Stomach (tissue), 19 donors: ENCODE measurements at places on chromosomes 12 and 14. TPM values are rescaled to one million over a fixed set of nuclear protein-coding genes. Genes with fewer than 3 reads are reported as not detected.

The KCNJ8 gene
- total RNA-seq, result not detected

The DDHD1 gene
- 12.1 TPM for total RNA-seq

The NINJ2 gene
- not detected for total RNA-seq

The CIROP gene
- not detected for total RNA-seq

The BATF gene
- 2.6 TPM for total RNA-seq

- H3K27me3 ChIP-seq, result no peaks in the 10 kb centered on the region
- H3K27ac ChIP-seq, result no peak overlapping the region
- no peak for DNase-seq
- no peaks in the 10 kb centered on the region for H3K36me3 ChIP-seq
Measured at GRCh38 chr12:20197411-20197810, 170.9 kb upstream of the PDE3A start.

GRCh38 chr14:85528897-85529631, 880 bp upstream of the FLRT2 start:
- H3K4me3 ChIP-seq, result peak overlapping the region; percentile 53
- peaks cover 32% of the 10 kb centered on the region for H3K4me1 ChIP-seq
- H3K27ac ChIP-seq, result peak overlapping the region; percentile 27
- H3K36me3 ChIP-seq, result no peaks in the 10 kb centered on the region

DNA sequence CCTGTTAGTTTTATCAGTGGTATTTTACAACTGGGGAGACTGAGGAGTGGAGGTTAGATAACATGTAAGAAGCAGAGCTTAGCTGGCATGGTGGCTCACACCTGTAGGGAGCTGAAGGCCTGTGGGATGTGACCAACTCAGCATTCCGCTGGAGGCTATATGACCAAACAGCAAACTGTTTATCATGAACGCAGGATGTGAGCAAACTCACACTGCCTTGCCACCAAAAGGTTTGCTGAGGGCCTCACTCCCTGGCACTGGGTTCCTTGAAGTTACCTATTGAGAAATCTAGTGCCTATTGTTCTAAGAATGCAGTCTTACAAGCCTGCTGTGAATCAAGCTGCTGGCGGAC, 23.4 kb downstream of the JKAMP start:
- H3K4me1 ChIP-seq, result no peaks in the 10 kb centered on the region
- H3K27me3 ChIP-seq, result no peaks in the 10 kb centered on the region
- H3K27ac ChIP-seq, result no peak overlapping the region
- H3K36me3 ChIP-seq, result peaks cover 15% of the 10 kb centered on the region
- no peak overlapping the region for H3K4me3 ChIP-seq
- DNase-seq, result no peak

- H3K36me3 ChIP-seq, result no peaks in the 10 kb centered on the region
- no peak for DNase-seq
- H3K27ac ChIP-seq, result no peak overlapping the region
- H3K4me3 ChIP-seq, result no peak overlapping the region
- no peaks in the 10 kb centered on the region for H3K4me1 ChIP-seq
- no peaks in the 10 kb centered on the region for H3K27me3 ChIP-seq
Measured at GRCh38 chr14:65940056-65940735, 527.7 kb downstream of the FUT8 start.

GRCh38 chr14:99067927-99068326, 204.1 kb downstream of the BCL11B start:
- no peak overlapping the region for H3K4me3 ChIP-seq
- no peak overlapping the region for H3K27ac ChIP-seq
- DNase-seq, result no peak

DNA sequence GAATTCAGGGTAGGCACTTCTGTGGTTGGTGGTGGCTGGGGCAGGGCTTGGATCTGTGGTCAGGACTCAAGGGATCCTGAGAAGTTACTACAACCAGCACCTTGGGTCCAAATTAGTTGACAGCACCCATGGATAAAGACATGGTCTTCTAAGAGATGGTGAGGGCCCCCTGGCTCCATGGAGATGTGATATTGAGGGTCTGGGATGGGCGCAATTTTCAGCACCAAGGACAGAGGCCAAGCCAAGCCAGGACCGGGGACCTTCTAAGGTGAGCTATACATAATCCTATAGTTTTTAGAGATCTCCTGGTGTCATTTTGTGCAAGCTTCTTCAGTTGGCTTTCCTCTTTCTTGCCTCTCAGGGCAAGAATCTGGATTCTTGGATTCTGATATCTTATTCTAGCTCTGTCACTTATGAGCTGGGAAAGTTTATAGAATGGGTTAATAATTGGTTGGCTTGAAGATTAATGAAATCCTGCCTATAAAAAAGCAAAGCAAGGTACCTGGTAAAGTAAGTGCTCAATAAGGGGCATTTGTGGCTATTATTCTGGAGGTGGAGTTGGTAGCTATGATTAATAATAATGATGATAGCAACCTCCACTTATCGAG, 130.1 kb upstream of the LHX5 start:
- no peak overlapping the region for H3K27ac ChIP-seq
- H3K27me3 ChIP-seq, result no peaks in the 10 kb centered on the region
- no peaks in the 10 kb centered on the region for H3K36me3 ChIP-seq
- no peaks in the 10 kb centered on the region for H3K4me1 ChIP-seq
- no peak overlapping the region for H3K4me3 ChIP-seq

GRCh38 chr12:105319691-105320209, 10.7 kb upstream of the C12orf75 start:
- peaks cover 36% of the 10 kb centered on the region for H3K4me1 ChIP-seq
- H3K27me3 ChIP-seq, result no peaks in the 10 kb centered on the region
- H3K27ac ChIP-seq, result peak overlapping the region; percentile 59
- no peak for DNase-seq

DNA sequence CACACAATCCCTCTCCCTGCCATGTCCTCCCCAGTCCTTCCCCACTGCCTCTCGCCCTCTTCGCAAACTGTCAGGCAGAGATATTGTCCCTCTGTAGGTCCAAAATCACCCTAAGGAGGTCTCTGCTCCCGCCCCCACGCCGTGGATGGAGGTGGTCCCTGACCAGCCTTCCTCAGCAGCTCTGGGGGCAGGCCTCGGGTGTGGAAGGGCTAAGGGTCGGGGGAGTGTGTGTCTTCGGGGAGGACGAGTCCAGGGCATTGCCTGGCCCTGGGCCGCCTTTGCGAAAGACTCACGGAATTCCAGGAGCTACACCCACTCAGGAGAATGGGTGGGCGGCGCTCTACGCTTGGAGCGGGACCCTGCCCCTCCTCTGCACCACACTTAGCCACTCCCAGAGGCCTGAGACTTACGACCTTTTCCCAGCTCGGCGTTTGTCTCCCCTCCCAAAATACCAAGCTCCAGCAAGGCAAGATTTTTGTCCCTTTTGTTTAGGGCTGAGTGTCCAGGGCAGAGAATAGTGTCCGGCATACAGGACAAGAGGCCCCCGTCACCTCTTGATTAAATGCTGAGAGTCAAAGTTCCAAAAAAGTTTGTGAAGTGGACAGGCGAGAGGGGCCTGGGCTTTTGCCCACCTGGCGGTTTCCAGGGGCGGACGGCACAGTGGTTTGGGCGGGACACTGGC, 881 bp downstream of the PYGL start:
- H3K27me3 ChIP-seq, result no peaks in the 10 kb centered on the region
- H3K36me3 ChIP-seq, result no peaks in the 10 kb centered on the region

GRCh38 chr14:99566390-99567354, 37.3 kb downstream of the CCDC85C start:
- no peak for DNase-seq
- peaks cover 82% of the 10 kb centered on the region for H3K4me1 ChIP-seq
- H3K27me3 ChIP-seq, result no peaks in the 10 kb centered on the region

GRCh38 chr12:18982226-18982949, 147.1 kb upstream of the PLEKHA5 start:
- no peaks in the 10 kb centered on the region for H3K36me3 ChIP-seq
- DNase-seq, result no peak
- H3K4me1 ChIP-seq, result no peaks in the 10 kb centered on the region
- H3K27me3 ChIP-seq, result no peaks in the 10 kb centered on the region

DNA sequence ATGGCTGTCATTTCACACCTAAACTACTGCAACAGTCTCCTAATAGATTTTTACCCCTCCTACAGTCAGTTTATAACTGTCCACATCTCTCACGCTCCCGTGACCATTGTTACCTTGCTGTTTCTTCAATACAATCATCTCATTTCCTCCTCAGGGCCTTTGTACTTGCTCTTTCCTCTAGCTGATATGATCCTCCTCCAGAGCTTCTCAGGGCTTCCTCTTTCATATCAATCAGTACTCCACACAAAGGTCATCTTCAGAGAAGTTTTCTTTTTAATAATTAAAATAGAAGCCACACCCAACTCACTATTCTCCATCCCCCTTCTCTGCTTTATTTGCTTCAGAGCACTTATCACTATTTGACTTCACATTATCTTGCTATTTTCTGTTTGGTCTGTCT, 508.2 kb downstream of the NELL2 start:
- H3K27ac ChIP-seq, result no peak overlapping the region
- H3K4me1 ChIP-seq, result no peaks in the 10 kb centered on the region
- H3K4me3 ChIP-seq, result no peak overlapping the region
- no peaks in the 10 kb centered on the region for H3K27me3 ChIP-seq
- no peaks in the 10 kb centered on the region for H3K36me3 ChIP-seq

DNA sequence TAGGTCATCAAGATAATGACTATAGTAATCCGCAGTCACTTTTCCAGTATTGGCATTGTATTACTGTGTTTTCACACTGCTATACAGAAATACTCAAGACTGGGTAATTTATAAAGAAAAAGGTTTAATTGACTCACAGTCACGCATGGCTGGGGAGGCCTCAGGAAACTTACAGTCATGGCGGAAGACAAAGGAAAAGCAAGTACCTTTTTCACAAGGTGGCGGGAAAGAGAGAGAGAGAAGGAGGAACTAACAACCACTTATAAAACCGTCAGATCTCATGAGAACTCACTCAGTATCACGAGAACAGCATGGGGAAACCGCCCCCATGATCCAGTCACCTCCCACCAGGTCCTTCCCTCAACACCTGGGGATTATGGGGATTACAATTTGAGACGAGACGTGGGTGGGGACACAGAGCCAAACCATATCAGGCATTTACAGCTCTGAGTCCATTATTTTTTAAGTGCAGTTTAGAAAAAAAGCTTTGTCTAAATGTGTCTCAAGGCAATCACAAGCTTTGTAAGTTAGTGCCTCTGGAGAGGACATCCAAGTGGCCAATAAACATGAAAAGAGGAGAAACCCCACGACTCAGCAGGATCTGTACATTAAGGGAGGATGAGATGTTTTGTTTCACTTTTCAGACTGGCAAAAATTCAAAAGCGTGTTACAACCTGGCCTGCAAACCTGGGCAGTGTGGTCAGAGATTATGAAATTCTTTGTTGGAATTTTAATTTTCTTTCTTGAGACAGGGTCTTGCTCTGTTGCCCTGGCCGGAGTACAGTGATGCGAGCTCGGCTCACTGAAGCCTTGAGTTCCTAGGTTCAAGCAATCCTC, 82.0 kb downstream of the DNAH10 start:
- peaks cover 17% of the 10 kb centered on the region for H3K27me3 ChIP-seq
- H3K27ac ChIP-seq, result no peak overlapping the region
- no peak for DNase-seq
- no peaks in the 10 kb centered on the region for H3K36me3 ChIP-seq

DNA sequence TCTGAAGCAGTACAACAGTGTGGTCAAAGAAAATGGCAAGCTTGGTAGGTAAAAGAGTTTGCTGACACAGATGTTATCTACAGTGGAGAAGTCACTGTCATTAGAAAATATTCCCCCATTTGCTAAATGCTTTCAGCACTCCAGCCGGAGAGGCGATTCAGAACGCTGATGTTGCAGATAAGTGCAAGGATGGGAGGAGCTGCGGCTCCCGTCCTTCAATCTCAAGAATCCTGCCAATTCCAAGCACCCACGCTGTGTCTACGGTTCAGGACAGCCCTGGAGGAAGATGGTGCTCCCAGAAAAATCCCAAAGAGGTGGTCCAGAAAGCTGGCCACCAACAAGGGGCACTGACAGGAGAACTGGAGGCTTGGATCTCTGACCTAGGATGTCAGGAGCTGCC, 79.1 kb downstream of the ZFP36L1 start:
- no peaks in the 10 kb centered on the region for H3K27me3 ChIP-seq
- H3K27ac ChIP-seq, result no peak overlapping the region
- no peak for DNase-seq
- H3K4me3 ChIP-seq, result no peak overlapping the region

DNA sequence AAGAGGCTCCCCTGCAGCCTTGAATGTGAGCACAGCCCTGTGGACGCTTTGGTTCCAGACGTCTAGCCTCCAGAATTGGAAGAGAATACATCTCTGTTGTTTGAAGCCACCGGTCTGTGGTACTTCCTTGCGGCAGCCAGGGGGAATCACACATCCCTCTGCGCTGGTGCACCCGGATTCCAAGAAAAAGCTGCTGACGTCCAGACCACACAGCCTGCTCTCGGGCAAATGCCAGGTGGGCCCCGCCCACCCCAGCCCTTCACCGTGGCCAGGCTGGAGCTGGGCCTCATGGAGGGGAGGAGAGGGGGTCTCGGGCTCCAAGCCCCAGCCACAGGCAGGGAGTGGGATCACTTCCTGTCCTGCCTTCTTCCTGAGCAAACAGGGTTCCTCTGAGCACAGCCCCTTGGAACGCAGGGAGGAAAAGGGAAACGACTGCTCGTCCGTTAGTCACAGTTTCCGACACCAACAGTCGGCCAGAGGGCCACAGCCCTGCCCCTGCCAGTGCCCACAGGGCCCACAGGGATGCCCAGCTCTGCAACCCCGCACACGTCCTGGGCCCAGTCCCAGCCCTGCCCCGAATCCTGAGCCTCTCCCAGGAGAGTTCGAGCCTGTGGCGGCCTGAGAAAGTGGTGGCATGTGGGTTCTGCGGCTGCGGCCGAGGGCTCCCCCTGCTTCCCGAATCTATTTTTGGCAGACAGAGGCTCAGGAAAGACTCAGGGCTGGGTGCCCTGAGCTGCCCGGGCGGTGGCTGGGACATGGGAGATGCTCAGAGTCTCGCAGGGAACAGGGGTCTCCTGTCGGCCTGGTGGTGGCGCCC, 85.3 kb downstream of the RFLNA start:
- peaks cover 62% of the 10 kb centered on the region for H3K4me1 ChIP-seq
- H3K36me3 ChIP-seq, result peaks cover 71% of the 10 kb centered on the region
- no peaks in the 10 kb centered on the region for H3K27me3 ChIP-seq
- peak overlapping the region; percentile 95 for H3K27ac ChIP-seq
- H3K4me3 ChIP-seq, result no peak overlapping the region

GRCh38 chr14:65042731-65043372, 56.2 kb downstream of the FNTB start:
- H3K4me1 ChIP-seq, result peaks cover 8% of the 10 kb centered on the region
- H3K4me3 ChIP-seq, result no peak overlapping the region
- no peak overlapping the region for H3K27ac ChIP-seq
- H3K27me3 ChIP-seq, result no peaks in the 10 kb centered on the region
- peaks cover 47% of the 10 kb centered on the region for H3K36me3 ChIP-seq
- DNase-seq, result no peak

DNA sequence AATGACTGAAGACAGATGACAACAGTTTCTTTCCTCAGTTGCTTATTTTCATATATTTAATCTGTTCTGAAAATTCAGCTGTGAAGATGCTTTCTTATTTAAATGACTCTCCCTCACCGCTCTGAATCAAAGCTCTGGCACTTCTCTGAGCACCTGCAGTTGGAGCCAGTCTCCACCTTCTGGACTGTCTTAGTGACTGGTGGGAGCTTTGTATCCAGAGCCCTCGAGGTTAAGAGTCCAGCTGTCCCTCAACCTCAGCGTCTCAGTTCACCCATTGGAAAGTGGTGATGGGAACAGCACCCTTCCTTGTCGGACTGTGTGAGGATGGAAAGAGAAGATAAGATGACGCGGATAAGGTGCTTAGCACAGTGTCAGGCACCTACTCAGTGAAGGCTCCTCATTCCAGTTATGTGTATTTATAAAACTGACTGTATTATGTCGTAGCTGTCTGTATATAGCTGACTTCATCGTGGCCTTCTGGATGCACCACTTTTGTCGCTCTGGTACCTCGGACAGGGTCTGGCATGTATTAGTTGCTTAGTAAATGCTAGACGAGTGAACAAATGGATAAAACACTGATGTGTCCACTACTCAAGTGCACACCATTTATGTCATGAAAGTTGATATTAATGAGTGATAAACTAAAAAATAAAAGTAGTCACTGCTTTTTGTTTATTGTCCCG, 34.5 kb downstream of the ELK3 start:
- no peak for DNase-seq
- H3K4me1 ChIP-seq, result peaks cover 17% of the 10 kb centered on the region
- no peak overlapping the region for H3K4me3 ChIP-seq
